ENCODE measurements at places on chromosomes 6 and 20.

- no peak for DNase-seq
These were observed 93.3 kb upstream of the MARCKS start for GRCh38 chr6:113763876-113764275.

GRCh38 chr20:62938105-62938888 is at the start of gene GID8:
GID8 (plus strand) TSS chr20:62938147; CDS start chr20:62941503, 3,356 bp downstream.
- DNase-seq = peak; percentile 61

- peak; percentile 10 for DNase-seq
These were observed 211.1 kb downstream of the ANKRD60 start for GRCh38 chr20:58017231-58017969.

DNA sequence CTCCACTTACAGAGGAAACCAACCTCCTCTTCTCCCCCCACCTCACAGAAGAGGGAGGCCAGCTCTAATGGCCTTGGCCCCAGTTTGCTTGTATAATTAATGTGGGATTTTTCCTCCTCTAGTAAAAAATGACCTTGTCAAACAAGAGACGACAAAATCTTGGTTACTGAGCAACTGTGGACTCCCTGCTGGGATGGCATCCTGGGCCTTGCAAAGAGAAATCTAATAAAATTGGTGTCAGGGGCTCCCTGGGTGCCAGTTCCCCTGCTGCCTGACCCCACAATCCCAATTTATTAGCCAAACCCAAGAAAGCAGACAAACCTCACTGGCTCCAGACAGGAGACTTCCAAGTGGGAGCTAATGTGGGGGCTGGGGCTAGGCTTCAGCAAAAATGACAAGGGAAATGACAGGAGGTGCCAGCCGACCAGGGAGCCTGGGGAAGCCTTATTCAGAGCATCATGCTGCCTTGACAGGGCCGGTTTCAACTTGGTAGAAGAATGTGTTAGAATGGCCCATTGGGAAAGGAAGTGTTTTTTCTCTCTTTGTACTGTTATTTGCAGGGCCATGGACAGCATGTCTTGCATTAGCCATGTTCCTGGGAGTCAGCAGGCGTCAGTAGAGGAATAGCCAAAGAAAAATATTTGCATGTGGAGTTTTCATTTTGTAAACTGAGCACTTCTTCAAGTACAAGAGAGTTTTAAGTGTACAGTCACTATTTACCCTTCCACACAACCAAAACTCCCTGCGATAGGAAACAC is 816.9 kb downstream of the DHX35 start:
- peak; percentile 36 for DNase-seq

- DNase-seq = no peak
These were observed 86.7 kb upstream of the BACH2 start for GRCh38 chr6:90383196-90383822.

DNA sequence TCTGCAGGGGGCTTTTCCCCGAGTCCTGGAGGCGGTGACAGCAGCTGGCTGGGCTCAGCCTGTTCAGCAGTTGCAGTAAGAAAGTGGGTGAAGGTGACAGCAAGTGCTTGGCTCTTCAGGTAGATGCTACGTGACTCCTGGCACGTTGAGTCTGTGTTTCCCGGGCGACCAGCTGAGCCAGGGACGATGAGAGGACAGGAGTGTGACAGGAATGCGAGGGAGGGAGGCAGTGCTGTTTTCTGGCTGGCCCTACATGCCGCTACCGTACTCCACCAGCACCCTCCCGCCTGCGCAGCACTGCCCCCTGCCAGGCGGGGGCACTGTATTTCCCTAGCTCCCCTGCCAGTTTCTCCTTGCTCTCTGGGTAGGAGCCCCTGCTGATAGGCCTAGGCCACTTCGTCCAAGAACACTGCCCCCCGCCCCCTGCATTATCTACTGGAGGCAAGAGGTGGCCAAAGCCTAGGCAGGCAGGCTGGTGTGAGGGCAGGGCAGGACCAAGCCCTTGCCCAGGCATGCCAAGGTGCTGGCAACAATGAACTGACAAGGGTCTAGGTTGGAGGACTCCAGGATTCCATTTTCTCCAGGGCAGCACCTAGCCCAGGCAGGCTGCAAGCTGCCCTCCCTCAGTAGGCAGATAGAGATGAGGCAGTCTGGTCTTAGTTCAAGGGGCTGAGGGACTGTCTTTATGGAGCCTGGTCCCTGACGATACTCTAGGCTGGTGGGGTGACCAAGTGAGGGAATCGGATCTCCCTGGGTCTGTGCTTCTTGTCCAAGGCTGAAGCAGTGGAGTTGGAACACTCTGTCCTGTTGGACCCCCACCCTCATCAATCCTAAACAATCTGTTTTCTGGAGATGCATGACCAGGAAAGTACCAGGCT is 19.2 kb downstream of the MRPS18A start:
- peak; percentile 82 for DNase-seq
